ENCODE measurements at places on chromosomes 16 and 17.

DNA sequence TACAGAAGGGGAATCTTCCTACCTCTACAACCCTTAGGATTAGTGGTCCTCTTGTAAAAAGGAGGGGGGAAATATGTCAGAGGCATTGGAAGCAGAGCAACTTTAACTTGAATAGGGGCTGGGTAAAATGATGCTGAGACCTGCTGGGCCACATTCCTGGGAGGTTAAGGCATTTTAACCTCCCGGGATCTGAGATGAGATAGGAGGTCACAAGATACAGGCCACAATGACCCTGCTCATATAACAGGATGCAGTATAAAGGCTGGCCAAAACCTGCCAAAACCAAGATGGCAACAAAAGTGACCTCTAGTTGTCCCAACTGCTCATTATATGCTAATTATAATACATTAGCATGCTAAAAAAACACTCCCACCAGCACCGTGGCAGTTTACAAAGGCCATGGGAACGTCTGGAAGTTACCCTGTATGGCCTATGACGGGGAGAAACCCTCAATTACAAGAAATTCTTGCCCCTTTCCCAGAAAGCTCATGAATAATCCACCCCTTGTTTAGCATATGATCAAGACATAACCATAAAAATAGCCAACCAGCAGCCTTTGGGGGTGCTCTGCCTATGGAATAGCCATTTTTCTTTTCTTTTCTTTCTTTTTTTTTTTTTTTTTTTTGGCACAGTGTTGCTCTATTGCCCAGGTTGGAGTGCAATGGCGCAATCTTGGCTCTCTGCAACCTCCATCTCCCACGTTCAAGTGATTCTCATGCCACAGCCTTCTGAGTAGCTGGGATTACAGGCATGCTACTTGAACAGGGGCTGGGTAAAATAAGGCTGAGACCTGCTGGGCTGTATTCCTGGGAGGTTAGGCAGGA, 6.2 kb upstream of the C1QTNF1 start:
- no peak for DNase-seq

DNA sequence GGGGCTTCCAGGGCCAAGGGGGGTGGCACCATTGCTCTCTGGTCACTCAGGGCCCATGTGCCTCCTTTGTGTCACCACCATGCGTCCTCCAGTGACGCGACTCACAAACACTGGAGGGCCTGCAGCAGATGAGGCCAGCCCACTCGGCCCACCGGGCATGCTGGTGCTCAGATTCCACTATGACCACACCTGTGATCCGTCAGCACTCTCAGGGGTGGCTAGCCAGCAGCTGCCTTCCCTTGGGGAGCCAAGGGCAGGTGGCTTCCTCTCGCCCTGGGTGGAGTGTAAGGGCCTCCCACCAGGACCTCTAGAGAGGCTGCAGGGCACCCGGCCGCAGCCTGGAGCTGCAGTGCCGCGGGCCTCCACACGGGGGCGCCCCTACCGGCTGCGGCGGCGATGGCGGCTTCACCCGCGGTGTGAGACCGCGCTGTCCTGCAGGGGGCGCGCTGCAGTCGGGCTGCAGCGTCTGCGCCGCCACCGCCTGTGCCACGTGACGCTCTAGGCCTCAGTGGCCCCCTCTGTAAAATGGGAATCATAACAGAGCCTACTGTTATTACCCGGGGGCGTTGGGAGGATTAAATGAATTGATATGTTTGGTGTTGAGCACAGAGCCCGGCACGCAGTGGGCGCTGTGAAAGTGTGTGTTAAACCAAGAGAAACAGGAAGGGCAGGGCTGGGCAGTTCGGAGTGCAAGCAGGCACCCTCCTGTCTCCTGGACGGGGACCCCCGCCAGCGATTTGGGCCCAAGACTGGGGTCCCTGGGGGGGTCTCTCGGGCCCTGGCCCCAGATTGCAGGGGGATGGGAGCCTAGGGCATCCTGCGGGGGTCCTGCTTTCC, 192.4 kb upstream of the GSE1 start:
- DNase-seq: peak; percentile 47

DNA sequence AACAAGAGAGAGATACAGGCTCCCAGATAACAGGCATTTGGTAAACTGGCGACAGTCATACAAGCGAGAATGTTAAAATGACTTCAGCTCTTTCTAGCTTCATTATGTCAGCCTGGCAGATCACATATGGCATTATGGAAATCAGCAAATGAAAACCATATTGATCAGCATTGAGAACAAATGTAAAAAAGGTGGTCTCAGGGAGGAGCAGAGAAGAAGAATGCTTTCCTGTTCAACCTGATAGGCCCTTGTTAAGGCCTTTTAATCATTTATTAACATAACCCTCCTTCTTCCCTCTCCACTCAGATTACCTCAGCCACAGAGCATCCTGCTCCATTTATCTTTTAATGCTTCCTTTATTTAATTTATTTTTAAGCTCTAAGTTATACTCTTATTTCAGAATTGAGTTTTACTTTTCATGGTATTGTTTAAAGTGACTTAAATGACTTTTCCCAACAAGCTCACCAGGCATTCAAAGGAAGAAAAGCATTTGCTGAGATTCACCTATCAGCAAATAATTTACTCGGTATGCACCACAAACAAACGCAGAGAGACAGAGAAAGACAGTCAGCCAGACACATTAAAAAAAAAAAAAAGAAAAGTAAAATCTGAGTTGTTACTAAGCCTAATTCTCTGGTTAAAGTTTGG, 243.9 kb upstream of the TBX2 start:
- DNase-seq: no peak

- no peak for DNase-seq
Observed at GRCh38 chr16:24308200-24308599, 52.1 kb downstream of the CACNG3 start.

DNA sequence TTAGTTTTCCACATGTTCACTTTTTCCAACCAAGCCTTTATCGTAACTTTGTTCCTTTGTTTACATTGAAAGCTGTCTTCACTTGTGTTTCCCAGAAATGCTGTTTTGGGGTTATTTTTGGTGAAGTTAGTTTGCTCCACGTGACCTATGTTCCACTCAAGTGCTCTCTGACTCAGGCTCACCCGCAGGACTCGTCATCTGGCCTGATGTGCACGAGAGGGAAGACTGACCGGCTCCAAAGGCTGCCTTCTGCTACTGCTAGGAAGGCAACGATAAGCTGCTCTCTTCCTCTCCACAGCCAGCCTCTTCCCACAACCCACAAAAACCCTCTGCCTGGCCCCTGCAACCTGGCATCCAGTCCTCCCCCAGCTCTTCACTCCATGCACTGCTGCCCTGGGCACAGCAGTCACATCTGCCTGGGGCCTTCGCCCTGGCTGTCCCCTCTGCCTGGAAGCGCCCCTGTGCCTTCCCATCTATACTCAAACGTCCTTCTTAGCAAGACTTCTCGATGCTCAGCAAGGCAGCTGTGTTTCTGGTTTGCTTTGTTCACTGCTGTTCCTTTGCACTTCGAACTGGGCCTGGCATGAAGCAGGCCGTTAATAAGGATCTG, 28.0 kb downstream of the ZCCHC14 start:
- peak; percentile 11 for DNase-seq

GRCh38 chr17:45370949-45371413, 54.2 kb upstream of the MAP3K14 start:
- DNase-seq: no peak

DNA sequence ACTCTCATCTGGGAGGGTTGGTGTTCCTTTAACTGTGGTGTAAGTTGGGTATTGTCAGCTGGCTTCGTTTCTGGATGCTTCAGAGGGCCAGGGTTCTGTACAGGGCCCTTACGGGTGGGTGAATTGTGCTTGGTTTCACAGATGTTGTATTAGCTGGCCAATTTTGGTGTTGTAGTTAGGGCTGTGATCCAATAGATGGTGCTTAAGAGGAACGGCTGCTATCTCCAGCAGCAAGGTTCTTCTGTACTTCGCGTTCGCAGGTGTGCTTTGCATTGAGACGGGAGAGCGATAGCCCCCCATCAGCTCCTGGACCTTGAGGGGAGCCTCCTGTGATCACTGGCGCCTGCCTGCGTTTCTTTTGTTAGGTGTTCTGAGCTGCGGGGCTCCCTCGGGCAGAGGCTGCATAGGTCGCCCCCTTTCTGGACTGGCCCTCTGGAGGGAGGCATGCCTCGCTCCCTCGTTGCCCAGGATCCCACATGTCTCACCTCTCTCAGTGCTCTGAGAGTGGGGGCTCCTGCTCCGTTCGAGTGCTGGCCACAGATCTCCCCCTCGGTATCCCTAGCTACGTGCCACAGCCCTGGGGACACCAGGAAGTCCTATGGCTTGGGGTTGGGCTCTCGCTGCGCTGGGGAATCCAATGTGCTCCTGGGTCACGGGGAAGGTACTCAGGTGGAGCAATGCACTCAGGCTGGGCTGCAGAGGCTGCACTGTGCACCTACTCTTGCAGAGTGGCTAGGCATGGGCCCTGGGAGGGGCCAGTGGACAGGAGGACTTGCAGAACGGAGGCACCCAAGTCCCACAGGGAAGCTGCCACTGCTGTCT, 837 bp upstream of the PRDM7 start:
- no peak for DNase-seq

GRCh38 chr17:67998466-67998865, 2.2 kb upstream of the C17orf58 start:
- DNase-seq: no peak

GRCh38 chr16:30526137-30526822, at the start of gene ZNF768:
Gene ZNF768, minus strand, starts transcription at chr16:30526566. Its CDS starts 153 bp downstream, at chr16:30526413.
- no peak for DNase-seq

- no peak for DNase-seq
Observed at GRCh38 chr16:69494991-69495392, 70.6 kb downstream of the CYB5B start.

- DNase-seq: no peak
Observed at GRCh38 chr17:16943541-16944333, 28.2 kb downstream of the TNFRSF13B start.

DNA sequence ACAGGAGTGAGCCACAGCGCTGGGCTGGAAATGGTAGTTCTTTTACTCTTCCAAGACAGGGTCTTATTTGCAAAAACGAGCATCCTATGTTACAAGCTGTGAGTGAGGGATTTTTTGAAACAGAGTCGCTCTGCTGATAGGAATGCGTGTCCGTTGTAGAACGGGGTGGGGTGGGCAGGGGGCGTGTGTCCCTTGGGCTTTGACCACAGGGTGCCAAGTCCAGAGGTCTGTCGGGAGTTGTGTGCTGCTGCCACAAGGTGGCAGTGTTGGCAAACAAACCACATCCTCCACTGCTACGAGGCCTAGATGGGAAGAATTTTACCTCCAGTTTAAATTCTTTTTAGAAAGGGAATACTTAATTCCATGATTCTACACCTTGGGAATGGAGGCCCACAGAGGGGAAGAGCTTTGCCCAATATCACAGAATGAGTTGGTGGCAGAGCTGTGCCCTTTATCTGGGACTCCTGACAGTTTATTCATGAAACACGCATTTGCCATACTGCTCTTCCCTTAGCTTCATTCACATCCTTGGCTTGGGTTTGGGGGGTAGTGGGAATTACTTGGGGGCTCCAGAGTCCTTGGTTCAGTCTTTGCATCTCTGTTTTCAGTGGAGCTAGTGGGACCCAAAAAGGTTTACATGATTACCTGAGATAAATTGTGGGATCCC, 30.6 kb upstream of the ETV4 start:
- DNase-seq: peak; percentile 25

- no peak for DNase-seq
Observed at GRCh38 chr17:71111460-71111859, 942.1 kb downstream of the KCNJ2 start.

- no peak for DNase-seq
Observed at GRCh38 chr16:320206-320605, 32.3 kb downstream of the AXIN1 start.

DNA sequence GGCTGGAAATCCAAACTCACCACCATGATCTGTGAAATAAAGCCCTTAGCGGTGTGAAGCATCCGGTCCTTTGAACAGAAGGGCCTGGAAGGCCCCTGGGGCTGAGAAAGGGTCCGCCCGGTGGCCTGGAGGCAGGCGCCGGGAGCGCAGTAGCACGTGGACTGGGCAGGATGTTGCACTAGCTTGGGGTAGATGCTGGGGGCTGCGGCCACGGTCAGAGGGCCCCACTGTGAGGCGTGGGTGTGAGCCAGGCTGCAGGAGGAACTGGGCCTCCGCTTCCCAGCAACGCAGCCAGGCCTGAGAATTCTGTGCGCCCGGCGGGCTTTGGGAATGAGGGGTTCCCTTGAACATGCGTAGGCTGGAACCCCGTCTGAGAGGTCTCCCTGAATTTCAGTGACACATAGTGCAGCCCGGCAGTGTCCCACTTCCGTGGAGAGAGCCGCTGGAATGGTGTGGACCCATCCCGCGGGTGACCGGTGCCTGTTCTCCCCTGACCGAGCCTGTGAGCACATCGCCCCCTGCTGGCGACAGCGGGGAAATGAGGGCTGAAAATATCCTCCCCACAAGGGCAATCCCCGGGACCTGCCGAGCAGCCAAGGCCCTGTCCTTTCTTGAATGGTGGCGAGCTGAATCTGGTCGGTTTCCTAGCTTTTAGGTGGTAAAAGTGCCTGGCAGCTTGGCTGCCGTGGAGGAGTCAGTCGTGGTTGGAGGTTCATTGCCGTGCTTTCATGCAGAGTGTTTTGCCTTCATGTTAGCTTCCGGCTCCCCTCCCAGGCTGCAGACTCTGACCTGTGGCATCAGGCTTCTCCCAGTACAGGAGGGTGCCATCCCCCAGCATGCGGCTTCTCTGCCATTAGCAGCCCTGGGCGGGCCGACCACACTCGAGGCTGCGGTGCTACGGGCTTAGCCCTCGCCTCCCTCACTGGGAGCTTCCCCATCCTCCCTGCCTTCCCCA, 43.8 kb downstream of the DNAJA2 start:
- DNase-seq: no peak

DNA sequence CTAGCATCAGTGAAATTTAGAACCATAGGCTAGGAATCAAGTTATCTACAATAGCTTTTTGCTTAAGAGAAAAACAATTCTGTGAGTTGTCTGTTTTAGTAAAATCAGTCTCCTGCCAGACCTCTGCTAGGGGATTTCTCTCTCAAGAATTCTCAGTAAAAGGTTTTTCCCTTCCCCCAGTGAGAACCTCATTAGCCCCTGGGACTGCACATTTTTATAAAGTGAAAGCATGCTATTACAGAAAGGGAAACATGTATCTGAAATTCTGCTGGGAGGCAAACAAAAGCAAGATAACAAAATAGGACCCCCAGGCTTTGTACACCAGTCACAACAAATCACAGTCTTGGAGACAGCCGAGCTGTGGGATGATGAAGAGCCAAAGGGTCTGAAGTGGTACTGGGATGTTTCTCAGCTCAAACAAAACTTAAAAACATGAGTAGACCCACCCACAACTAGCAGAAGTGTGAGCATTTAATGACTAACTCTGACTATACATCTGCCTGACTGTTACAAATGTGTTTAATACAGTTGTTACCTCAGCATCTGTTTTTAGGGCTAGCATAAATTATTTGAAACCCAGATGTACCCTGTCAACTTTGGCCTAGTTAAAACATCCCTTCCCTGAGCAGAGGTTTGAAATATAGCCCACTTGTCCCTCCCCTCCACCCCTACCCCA, 20.0 kb upstream of the GLG1 start:
- DNase-seq: no peak

DNA sequence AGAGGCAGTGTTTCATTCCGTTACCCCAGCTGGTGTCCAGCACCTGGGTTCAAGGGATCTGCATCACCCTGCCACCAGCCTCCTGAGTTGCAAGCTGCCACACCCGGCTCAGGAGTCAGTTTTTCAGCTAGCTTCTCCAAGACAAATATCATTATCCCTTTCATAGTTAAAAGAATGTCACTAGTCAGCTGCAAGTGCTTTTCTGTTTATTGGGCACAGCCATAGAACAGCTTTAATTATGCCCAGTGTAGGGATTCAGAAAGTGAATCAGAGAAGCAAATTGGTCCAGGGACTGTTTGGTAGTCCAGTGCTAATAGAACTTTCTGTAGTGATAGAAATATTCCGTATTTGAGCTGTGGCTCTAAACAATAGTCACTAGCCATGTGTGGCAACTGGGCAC, 2.9 kb upstream of the AOC3 start:
- DNase-seq: no peak

All from activated CD8-positive, alpha-beta memory T cell treated with anti-CD3 and anti-CD28 coated beads for 4 hours (primary cell).